Activated CD8-positive, alpha-beta memory T cell treated with anti-CD3 and anti-CD28 coated beads, Interleukin-2, amount 10 ng/mL, durations not matched to agents 7 days and 5 days (primary cell): ENCODE measurements at places on chromosomes 7 and 10. TPM values are rescaled to one million over a fixed set of nuclear protein-coding genes. Genes with fewer than 3 reads are reported as not detected.

Gene EMX2
- total RNA-seq = not detected

Gene C10orf105
- total RNA-seq = 0.18 TPM

Gene SPRN
- total RNA-seq = not detected

Gene FAM20C
- 0.73 TPM for total RNA-seq

Gene SP8
- total RNA-seq = not detected

Gene SPDYE8
- not detected for total RNA-seq

Gene ATG9B
- 3.4 TPM for total RNA-seq

Gene AGBL3
- 2.4 TPM for total RNA-seq

Gene ETV1
- 0.61 TPM for total RNA-seq

Gene TEX47
- not detected for total RNA-seq

Gene SKIDA1
- total RNA-seq = 0.29 TPM

Gene TAS2R3
- 0.70 TPM for total RNA-seq

Gene TRIM73
- 4.4 TPM for total RNA-seq

Gene ZNF722
- total RNA-seq = not detected

Gene GNG11
- not detected for total RNA-seq

Gene PIP
- not detected for total RNA-seq

Gene FANK1
- total RNA-seq = not detected

Gene GLI3
- 0.26 TPM for total RNA-seq

Gene MDH2
- total RNA-seq = 186 TPM

Gene NRAP
- not detected for total RNA-seq

Gene VTI1A
- total RNA-seq = 54.6 TPM

Gene RET
- 0.45 TPM for total RNA-seq

Gene LRMDA
- total RNA-seq = not detected

Gene NAT16
- not detected for total RNA-seq

Gene DLX5
- not detected for total RNA-seq

Gene GPC2
- total RNA-seq = 2.9 TPM

Gene SLC13A1
- not detected for total RNA-seq

Gene OPN1SW
- not detected for total RNA-seq

Gene C10orf71
- not detected for total RNA-seq

Gene GRID2IP
- total RNA-seq = 0.14 TPM

Gene MMRN2
- not detected for total RNA-seq
